ENCODE measurements at places on chromosomes 6 and 20.

- no peak for DNase-seq
Observed at GRCh38 chr6:130026859-130027258, 8.5 kb downstream of the L3MBTL3 start.

DNA sequence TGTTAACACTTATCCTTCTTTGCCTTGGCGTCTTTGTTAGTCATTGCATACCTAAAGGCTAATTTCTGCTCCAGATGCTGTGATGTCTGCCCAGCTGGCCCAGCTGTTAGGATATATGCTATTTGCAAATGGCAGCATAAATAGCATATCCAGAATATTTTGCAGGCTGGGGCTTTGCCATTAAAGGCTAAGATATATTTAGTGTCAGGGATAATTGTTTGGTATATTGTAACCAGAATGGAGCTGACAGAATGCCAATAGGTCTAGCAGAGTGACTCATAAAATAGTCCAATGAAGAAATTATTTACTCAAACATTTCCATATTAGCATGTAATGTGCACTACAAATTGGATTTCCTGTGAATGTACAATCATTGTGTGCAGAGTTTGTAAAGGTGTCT, 584.1 kb upstream of the FLRT3 start:
- no peak for DNase-seq

DNA sequence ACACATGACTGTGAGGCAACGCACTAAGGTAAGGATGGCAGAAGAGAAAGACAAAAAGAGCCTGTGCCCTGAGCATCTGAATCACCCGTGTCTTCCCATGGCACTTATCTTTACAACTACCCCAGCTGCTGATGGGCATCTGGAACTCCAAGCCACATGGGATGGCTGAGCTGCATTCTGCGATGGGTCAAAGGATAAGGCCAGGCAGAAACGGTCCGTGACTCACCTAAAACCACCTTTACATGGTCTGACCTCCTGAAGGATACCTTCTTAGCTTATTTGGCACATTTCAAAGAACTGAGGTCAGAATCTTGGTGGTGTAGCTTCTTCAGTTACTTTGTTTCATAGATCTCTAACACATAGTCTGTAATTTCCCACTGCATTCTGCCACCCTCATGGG, 99.7 kb downstream of the DNAH8 start:
- DNase-seq, result no peak

DNA sequence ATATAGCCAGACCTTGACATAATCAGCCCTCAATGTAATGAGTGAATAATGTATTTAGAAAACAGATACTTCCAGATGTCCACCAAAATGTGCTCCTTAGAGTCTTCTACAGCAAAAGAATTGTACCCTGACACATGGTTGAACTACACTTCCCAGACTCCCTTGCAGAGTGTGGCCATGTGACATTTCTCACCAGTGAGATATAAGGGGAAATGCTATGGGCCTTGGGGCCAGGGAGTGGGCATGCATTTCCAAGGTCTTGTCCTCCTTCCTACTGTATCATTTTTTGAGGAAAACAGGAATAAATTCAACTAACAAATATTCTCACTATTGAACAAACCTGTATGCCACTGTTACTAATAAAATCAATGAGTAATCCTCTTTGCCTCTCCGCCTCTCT, 211.4 kb upstream of the SMLR1 start:
- DNase-seq, result no peak

- DNase-seq, result peak; percentile 57
Observed at GRCh38 chr6:134882426-134883038, 67.4 kb downstream of the ALDH8A1 start.

DNA sequence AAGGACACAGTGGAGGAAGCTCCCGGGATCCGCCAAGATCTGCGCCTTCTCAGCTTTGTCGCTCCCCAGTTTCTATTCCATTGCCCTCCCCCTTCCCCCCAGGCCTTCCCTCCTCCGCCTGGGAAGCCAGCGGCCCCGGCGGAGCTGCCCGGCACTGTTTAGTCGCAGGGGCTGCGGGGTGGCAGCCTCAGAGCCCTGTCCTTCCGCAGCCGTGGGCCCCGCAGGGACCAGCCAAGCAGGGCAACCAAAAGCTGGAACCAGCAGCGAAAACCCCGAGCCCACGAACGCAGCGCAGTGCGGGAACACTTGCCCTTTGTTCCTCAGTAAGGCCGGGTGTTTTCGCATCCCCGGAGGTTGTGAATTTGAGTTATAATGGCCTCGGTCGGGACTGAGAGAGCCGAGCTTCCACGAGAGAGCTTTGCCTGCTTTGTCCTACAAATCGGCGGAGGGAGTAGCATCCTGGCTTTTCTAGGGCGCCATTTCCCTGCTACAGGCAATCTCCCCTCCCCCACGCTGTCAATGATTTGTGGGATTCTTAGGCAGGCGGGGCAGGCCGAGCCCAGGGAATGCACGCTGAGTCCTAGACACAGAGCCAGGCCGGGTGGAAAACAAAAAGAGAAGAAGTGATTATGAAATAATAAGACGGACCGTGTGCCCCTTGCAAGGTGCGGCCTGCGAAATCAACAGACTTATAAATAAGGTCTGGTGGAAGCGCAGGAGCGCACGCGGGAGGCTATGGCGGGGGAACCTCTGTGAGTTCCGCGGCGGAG, 4.0 kb upstream of the TUBB2B start:
- no peak for DNase-seq

- DNase-seq, result no peak
Observed at GRCh38 chr20:20894280-20894679, 181.8 kb upstream of the RALGAPA2 start.

DNA sequence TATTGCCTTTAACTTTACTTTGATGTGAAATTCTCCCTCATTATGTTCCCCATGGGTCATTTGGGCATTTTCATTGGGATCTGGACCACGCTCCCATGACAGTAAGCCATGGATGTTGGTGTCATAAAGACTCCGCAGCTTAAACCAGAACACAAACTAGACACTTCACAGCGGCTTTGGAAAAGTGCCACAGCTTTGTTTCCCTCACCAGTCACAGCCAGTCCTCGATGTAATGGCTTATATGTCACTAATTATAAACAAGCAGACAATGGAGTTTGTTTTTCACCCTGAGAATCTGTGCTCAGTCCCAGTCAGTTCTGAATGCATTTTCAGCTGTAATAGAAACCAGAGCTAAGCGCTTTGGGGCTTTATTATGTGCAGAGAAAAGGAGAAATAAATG, 23.2 kb upstream of the DAAM2 start:
- no peak for DNase-seq

DNA sequence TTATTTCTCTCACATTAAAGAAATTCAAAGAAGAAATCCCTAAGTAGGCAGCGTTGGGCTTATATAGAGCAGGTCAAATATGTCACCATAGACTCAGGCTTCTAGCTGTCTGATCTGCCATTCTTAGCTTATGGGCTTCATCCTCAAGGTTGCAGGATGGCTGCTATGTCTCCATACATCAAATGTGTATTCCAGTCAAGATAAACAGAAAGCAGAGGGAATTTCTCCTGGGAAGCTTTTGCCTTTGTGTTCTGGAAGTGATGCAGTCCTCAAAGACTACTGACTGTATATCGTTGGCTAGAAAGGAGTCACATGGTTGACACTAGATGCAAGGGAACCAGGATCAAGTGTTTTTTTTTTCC, 36.0 kb downstream of the ZNF341 start:
- DNase-seq, result no peak

DNA sequence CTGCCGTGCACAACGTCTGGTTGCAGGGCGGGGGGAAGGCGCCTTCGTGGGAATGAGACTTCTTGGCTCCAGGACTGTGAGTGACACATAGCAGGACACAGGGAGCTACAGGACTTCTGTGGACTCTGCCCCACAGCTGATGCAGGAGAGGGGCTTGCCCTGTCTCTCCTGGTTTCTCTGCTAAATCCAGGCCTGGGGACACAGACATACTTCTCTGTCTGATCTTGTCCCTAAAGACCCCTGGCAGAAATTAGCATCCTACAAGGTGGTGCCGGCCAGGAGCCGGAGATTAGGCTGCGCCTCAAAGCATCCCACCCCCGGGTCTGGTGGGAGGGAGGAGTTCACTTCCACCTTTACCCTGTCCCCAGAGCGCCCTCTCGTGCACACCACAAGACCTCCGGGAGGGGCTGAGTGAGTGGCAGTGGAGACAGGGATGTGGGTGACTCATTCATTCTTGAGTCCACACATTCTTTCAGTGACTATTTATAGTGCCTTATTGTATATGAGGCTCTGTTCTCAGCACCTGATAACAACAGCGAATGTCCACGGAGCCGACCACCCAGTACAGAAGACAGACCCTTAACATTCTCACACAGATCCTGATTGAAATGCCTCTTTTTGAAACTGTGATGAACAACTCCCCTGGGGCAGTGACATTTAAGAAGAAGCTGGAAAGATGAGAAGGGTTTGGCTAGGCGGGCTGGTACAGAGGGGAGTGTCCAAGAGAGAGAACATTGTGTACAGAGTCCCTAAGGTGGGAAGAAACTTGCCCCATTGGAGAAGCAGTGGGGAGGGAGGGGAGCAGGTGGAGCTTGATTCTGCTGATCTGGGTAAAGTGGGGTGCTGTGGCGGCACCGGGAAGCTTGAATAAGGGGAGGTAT, 39.0 kb downstream of the GMPR start:
- no peak for DNase-seq

DNA sequence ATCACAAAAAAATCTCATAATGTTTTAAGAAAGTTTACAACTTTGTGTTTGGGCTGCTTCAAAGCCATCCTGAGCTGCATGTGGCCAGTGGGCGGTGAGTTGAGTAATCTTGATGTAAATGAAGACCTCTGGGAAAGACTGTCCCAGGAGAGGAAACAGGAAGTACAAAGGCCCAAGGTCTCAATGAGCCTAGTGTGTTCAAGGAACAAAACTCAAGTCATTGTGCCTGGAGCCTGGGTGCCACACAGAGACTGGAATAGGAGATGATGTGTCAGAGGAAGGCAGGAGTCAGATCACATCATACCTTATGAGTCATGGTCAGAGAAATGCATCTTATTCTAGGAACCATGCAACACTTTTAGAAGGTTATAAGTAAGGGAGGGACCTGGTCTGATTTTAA, 51.5 kb downstream of the COL19A1 start:
- DNase-seq, result no peak

DNA sequence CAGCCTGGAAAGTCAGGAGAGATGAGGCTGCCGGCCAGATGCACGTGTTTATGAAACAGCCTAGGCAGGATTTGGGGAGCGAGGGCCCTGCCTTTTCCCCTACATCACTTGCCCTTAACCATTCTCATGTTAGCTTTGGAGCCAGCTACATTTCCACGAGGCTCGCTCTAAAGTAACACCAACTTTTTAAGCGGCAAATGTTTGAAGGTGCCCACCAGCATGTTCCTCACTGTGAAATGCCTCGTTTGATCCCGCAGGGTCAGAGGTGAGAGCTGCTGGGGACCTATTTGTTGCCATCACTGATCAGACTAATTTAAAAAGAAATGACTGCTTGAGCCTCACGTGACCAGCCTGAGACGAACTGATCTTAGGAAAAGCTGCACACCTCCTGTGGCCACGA, 51.6 kb upstream of the DACT2 start:
- DNase-seq, result no peak

GRCh38 chr20:35838205-35838604, 66.4 kb downstream of the PHF20 start:
- DNase-seq, result no peak

- DNase-seq, result no peak
Observed at GRCh38 chr6:27130668-27131428, 116.7 kb upstream of the PRSS16 start.

DNA sequence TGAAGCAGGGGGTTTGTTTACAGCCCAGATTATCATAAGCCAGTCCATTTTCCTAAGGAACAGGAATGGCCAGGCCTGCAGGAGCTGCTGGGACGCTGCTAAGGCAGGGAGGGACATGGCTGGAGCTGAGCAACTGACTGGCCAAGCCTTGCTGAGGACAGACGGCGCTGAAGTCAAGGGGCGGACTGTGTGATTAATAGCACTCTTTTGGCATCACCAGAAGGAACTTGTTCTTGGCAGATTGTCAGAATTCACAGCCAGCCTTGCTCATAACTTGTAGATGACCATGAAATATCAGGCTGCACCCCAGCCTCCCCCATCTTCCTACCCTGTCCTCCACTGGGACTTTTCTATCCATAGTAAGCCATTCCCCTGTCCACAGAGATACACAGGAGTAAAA, 218.8 kb upstream of the RNF24 start:
- DNase-seq, result no peak

GRCh38 chr20:5146871-5147592, 20.2 kb downstream of the CDS2 start:
- peak; percentile 67 for DNase-seq

DNA sequence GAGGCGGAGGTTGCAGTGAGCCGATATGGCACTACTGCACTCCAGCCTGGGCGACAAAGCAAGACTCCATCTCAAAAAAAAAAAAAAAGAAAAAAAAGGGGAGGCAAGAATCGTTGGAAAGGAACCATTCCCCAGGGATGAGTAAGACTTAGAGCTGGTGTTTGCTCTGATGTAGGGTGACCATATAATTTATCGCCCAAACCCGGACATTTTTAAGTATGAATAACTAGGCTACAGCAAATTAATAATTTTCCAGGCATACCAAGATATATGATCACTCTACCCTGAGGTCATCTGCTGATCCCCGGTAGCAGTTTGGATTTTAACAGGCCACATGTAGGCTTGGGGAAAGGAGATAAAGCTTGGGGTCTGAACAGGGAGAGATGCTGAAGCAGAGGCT, 260.9 kb downstream of the BTBD9 start:
- DNase-seq, result no peak

- DNase-seq, result peak; percentile 50
Observed at GRCh38 chr6:42923666-42924065, 5.6 kb upstream of the CNPY3 start.

DNA sequence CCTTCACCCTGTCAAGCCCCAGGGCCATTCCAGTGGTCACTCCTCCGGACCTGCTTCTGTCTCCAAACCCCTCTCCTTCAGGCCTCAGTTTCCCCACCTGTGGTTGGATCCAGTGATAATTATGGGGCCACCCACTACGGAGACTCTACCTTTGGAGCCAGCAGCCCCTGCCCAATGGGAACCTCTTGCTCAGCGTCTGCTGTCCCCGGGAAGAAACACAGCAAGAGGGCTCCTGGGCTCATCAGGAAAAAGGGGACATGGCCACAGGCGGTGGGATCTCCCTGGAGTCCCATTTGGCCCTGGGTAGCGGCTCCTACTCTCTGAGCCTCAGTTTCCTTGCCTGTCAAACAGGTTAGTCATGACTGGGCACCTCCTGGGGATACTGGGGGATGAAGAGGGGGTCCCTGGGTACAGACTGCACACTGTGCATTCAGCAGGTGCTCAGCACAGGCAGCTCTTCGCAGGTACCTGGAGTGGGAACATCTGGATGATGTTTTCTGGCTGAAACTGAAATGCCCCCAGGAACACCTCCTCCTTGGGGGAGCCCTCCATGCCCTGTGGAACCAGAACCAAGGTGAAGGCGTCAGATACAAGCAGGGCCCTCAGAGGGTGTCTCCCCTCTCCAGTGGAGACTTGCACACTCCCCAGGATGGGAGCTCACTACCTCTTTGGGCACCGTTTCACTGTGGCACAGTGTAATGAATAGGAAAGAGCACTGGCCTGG, 19.4 kb downstream of the SUN5 start:
- DNase-seq, result no peak
